SW480 (cell line): ENCODE measurements at places on chromosomes 13 and 19.

DNA sequence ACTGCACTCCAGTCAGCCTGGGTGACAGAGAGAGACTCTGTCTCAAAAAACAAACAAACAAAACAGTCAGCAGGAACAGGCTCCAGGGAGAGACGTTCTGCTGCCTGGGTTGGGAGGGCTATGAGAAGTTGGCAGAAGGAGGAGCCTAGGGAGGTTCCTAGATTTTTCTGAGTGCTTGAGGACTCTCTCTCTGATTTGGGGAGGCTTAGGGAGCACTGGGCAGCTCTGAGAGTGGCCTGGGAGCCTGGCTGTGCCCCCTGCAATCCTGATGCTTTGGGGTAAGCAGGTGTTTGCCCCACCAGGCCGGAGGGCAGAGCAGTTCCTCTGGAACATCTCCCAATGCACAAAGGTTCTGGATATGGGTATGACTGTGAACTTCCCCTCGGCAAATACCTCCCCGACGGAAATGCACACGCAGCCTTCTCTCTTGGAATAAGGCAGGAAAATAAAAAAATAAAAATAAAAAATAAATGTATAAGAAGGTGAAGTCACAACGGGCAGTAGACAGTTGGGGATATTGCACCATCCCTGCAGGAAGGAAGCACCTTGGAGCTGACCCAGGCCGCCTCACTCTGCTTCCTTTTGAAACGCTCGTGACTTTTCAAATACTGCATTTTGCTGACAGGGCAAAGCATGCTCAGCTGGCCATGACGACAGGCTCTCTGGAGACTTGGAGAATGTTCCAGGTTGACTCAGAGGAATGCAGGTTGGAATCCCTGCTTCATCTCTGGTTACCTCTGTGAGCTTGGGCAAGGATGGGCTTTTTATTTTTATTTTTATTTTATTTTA lies 26.5 kb upstream of the HOMER3 start:
- DNase-seq, result no peak

- no peak for DNase-seq
These were observed 63.6 kb downstream of the RASA3 start for GRCh38 chr13:114068656-114069318.

DNA sequence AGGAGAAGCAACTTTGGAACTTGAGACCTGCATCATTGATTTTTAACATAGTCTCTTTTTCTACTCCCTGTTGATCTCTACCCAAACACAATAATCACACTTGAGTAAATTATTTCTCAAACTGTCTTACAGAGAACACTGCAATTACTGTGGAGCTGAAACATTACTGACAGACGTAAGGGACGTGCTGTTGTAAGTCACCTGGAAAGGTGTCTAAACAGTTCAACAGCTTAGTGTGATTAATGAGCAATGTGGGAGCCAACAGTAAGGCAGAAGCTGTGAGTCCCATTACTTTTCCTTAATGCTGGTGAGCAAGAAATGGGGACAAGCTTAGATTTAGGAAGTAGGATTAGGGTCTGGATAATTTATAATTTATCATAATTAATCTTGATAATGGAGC lies 265.7 kb downstream of the DLEU7 start:
- no peak for DNase-seq

DNA sequence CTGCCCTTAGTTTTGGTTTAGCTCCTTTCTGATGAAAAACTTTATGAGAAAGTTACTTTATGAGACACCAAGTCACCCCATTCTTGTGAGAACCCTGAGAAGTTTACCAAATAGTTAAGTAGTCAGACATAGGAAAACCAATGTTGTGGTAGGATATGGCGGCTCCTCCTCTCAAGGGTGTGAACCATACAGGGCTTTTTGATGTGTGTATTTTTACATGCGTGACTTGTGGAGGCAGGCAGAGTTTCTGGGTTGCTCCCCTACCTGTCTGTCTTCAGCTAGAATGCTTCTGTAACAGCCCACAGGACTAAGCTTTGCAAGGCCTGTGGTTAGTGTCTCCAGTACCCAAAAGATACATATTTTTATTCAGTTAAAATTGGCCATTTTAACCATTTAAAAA lies 18.3 kb downstream of the UBAC2 start:
- no peak for DNase-seq

DNA sequence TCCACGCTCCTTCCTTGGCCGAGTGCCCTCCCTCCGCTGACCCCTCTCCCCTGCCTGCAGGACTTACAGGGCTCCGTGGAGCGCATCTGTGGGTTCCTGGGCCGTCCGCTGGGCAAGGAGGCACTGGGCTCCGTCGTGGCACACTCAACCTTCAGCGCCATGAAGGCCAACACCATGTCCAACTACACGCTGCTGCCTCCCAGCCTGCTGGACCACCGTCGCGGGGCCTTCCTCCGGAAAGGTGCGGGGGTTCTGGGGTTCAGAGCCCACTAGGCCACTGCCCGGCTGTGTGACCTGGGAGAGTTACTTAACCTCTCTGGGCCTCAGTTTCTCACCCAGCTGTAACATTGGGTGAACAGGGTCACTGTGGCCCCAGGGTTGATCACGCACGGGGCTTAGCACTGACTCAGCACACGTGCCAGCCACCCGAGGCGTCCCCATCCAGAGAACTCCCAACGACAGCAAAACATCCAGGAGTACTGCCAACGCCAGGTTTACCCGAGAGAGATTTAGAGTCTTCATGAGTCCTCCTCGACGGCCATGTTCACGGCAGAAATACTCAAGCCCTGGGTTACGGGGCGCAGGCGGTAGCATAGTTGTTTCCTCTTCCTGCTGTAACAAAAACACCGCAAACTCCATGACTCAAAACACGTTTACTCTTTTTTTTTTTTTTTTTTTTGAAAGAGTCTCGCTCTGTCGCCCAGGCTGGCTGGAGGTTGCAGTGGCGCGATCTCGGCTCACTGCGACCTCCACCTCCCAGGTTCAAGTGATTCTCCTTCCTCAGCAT lies 9.7 kb upstream of the SPACA4 start:
- no peak for DNase-seq

- no peak for DNase-seq
These were observed 33.0 kb downstream of the IL12RB1 start for GRCh38 chr19:18053576-18054219.

GRCh38 chr13:57569986-57570385 lies 61.6 kb upstream of the PCDH17 start:
- peak; percentile 9 for DNase-seq

- no peak for DNase-seq
These were observed 560.2 kb upstream of the SPRY2 start for GRCh38 chr13:80901111-80901510.

DNA sequence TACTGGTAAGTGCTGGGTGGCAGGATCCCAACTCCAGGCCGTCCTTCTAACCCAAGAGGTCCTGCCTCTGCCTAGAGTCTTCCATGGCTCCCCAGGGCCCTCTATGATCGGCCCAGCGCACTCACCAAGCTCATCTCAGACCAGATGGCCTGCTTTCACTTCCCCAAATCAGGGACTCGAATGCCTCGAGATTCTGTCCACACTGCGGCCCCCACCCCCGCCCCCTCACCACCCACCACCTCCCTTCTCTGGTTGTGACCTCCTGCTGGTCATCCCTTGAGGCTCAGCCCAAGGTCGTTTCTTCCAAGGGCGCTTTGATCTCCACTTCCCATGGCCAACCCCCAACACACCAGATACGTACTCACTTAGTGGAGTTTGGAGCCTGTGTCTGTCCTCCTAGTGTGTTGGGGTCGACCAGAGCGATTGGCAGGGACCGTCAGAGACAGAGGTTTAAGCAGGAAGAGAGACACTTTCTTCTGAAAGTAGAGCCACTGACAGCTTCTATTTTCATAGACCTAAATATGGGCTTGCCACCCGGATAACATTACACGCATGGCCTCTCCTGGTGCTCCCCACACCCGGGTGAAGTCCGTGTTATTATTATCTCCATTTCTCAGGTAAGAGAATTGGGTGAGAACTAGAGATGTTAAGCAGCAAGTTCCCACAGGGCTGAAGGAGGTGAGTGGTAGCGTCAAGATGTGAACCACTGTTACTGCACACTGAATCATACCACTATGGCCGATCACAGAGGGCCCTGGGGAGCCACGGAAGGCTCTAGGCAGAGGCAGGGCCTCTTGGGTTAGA lies at the start of gene FCER2:
Gene FCER2 (minus strand): TSS at position 478 of the 804 bp plus-strand sequence. CDS start 2,371 bp downstream, outside the sequence.
- DNase-seq, result no peak

GRCh38 chr19:4922530-4923275 lies 13.4 kb downstream of the UHRF1 start:
- no peak for DNase-seq

DNA sequence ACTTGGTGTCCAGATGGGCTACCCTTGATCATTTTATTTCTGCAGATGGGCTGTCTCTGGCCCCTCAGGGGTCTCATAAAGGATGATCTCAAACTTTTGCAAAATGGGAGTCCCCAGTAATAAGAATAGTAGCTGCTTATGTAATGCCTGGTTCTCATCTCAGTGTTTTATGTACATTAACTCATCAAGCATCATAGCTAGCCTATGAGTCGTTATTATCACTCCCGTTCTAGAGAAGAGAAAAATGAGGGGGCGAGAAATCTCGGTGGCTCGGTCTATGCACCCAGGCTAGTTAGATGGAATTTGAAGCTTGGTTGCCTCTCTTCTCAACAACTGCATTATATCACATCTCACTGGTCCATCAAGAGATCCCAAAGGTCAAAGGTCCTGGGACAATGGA lies 3.4 kb downstream of the CACNG6 start:
- DNase-seq, result no peak

DNA sequence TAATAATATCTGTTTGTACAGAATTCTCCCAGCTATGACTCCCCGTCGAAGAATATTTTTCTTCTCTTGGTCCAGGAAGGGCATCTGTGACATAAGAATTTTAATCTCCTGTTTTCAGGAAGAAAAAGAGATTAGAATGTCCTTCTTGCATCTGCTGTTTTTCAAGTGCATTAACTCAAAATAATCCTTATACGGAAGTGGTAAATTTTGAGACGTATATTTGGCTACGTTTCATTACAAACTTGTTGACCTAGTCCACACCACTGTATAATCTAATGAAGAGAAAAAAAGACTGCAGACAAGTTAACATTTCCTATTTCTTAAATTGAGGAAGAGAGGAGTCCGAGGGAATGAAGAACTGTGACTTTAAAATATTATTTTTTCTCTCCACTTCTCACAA lies 959.9 kb downstream of the DIAPH3 start:
- no peak for DNase-seq

GRCh38 chr13:23007426-23007825 lies 173.4 kb upstream of the SGCG start:
- DNase-seq, result no peak

GRCh38 chr13:25585000-25585399 lies 213.2 kb downstream of the ATP8A2 start:
- DNase-seq, result no peak
